ENCODE measurements at places on chromosomes 7 and 10. TPM values are rescaled to one million over a fixed set of nuclear protein-coding genes. Genes with fewer than 3 reads are reported as not detected.
A peak's percentile ranks its signal among the peaks of the same experiment; 100 is the strongest.

DNA sequence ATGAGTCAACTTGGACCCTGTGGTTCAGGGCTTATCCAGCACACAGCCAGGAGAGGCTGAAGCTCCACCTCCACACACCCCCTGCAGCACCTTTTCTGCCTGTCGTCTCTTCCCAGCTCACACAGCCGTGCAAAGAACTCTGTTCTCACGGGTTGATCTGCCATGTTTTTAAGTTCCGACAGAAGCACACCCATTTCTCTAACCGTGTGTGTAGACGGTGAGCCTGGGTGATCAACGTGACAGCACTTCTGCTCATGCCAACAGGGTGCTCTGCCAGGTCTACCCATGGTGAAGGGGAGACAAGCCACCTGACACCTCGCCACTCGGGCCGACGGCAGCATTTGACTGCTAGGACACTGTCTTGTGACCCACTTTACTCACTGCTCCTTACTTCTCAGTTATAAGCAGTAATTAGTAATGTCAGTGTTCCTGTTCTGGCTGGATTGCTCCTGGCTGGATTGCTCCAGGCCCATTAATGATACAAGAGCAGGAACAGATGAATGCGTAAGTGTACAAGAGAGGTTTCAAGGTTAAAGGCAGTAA is 90.5 kb downstream of the RNF216 start:
- no peak for DNase-seq
- H3K36me3 ChIP-seq, result no peaks in the 10 kb centered on the region
- H3K27ac ChIP-seq, result peak overlapping the region; percentile 59
- peaks cover 14% of the 10 kb centered on the region for H3K4me1 ChIP-seq

DNA sequence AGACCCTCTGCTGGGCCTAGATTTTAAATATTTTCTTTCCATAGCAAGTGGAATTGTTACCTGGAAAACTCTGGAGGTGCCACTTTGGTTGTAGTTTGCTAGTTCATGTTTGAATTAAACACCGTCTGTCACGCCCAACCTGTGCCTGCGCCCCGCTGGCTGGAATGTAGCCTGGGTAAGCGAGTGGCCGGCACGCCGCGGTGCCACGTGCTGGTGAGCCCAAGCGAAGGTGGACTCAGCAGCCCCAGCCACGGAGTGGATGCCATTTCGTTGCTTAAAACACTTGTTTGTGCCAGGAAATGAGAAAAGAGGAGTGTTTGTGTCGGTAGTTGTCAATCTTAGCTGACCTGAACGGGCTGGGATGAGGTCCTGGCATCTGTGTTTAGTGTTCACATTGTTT is 2.7 kb downstream of the GET4 start:
- peak overlapping the region; percentile 33 for H3K4me3 ChIP-seq
- H3K27me3 ChIP-seq, result no peaks in the 10 kb centered on the region
- peak overlapping the region; percentile 91 for H3K27ac ChIP-seq
- DNase-seq, result no peak

DNA sequence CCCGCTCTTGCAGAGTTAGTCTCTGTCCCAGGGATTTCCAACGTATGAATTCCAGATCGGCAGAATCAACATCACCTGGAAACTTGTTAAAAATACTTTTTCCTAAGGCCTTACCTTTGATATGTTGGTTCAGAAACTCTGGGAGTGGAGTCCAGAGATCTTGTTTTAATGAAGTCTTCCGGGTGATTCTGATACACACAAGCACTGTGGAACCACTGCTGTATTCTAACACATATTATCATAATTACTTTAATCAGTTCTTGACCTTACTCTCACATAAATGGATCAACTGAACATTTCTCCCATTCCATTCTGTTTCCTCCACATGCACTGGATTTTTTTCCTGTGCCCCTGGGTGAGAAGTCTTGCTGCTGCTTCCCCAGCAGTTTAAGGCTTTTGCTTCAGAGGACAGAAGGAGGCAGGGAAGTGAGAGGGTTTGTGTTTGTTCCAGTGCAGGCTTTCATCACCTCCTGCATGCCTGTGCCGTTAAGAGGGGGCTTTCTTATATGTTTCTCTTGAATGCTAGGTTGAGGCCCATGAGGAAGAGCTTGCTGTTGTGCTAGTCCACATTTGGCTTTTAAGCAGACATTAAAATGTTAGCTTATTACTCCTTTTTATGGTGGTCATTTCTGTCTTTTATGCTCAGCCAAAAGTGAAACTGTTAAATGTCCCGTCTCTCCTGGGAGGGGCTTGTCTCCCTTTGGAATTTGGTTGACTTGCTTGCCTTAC is 32.4 kb downstream of the CCSER2 start:
- H3K27ac ChIP-seq, result peak overlapping the region; percentile 87
- DNase-seq, result no peak
- no peaks in the 10 kb centered on the region for H3K36me3 ChIP-seq
- peaks cover 27% of the 10 kb centered on the region for H3K4me1 ChIP-seq
- H3K27me3 ChIP-seq, result no peaks in the 10 kb centered on the region

DNA sequence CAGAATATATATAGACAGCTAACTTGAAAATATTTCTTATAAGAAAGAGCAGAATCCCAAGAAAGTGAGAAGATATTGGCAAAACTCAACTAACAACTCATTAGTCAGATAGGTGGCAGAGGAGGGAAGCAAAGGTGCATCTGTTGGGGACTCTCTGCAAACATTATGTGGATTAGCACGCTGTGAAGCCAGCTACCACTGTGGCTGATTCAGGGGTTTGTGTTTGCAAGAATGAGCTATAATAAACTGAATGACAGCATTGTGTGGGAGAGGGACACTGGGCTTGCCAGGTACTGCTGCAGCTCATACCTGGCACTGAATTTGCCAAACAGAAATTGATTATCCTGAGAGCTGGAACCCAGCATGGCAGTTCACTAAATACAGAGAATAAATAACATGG is 170.3 kb upstream of the MINDY3 start:
- no peak overlapping the region for H3K4me3 ChIP-seq
- DNase-seq, result no peak
- H3K27ac ChIP-seq, result no peak overlapping the region
- H3K4me1 ChIP-seq, result peaks cover 11% of the 10 kb centered on the region
- no peaks in the 10 kb centered on the region for H3K36me3 ChIP-seq
- no peaks in the 10 kb centered on the region for H3K27me3 ChIP-seq

- H3K4me1 ChIP-seq, result 0 out of 2 replicates have a peak, but pooled peaks cover 4% of the 10 kb centered on the region
- H3K27me3 ChIP-seq, result peaks cover 2% of the 10 kb centered on the region
- no peak overlapping the region for H3K4me3 ChIP-seq
- peaks cover 2% of the 10 kb centered on the region for H3K36me3 ChIP-seq
These were observed 24.6 kb upstream of the MRPS33 start for GRCh38 chr7:141039376-141039775.

GRCh38 chr10:11451640-11452260 is 159.7 kb downstream of the USP6NL start:
- no peak for DNase-seq
- peaks cover 24% of the 10 kb centered on the region for H3K4me1 ChIP-seq
- peak overlapping the region; percentile 27 for H3K27ac ChIP-seq
- H3K4me3 ChIP-seq, result no peak overlapping the region

DNA sequence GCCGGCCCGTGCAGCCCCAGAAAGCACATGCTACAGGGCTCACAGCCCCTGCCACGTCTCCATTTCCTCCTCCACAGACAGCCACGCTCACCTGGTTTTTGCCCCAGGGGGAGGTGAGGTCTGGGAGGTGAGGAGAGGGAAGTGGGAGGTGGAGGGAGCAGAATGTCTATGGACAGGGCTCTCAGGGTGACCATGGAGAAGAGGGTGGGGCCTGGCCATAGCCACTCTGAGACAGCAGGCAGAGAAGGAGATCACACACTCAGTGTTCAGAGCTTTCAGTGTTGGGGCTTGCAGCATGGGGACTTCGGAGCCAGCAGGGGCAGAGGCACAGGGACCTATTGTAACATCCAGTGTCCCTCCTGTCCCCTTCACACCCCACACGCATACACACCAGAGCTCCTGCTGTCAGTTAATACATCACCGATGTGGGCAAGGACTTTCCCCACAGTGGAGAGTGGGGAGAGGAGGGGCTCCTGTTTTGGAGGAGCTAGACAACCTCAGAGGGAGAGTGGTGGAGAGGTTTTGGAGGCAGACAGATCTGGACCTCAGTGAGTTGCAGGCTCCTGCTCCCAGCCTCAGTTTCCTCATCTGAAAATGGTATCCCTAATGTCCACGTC is 14.4 kb downstream of the WDFY4 start:
- no peak overlapping the region for H3K27ac ChIP-seq
- no peak for DNase-seq
- H3K4me3 ChIP-seq, result no peak overlapping the region
- H3K36me3 ChIP-seq, result no peaks in the 10 kb centered on the region
- H3K4me1 ChIP-seq, result no peaks in the 10 kb centered on the region

GRCh38 chr10:91596825-91597196 is 36.1 kb downstream of the PPP1R3C start:
- H3K27me3 ChIP-seq, result no peaks in the 10 kb centered on the region
- DNase-seq, result no peak
- no peaks in the 10 kb centered on the region for H3K36me3 ChIP-seq
- H3K27ac ChIP-seq, result no peak overlapping the region
- peaks cover 2% of the 10 kb centered on the region for H3K4me1 ChIP-seq
- no peak overlapping the region for H3K4me3 ChIP-seq

The SKAP2 gene
- 2.5 TPM for total RNA-seq

The UPF2 gene
- total RNA-seq, result 26.0 TPM

All from WTC11 (cell line).